ENCODE measurements at places on chromosomes 7 and 10.

DNA sequence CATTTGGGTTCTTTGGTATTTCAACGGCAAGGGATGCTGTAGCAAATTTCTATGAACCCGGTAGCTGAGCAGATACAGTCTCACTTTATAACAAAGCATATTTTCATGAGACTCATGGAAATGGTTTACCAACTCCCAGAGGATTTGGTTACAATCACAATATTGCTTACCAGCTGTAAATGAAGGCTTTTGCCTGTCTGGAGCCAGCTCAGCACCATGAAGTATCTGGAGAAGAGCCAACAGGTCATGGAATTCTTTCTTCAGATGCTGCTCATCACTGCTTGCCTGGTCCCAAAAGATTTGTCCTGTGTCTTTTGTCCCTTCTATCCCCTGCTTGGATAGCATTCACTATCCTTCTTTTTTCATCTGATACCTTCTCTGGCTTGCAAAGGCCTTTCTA, 316.9 kb upstream of the PHYHIPL start:
- no peak for DNase-seq

DNA sequence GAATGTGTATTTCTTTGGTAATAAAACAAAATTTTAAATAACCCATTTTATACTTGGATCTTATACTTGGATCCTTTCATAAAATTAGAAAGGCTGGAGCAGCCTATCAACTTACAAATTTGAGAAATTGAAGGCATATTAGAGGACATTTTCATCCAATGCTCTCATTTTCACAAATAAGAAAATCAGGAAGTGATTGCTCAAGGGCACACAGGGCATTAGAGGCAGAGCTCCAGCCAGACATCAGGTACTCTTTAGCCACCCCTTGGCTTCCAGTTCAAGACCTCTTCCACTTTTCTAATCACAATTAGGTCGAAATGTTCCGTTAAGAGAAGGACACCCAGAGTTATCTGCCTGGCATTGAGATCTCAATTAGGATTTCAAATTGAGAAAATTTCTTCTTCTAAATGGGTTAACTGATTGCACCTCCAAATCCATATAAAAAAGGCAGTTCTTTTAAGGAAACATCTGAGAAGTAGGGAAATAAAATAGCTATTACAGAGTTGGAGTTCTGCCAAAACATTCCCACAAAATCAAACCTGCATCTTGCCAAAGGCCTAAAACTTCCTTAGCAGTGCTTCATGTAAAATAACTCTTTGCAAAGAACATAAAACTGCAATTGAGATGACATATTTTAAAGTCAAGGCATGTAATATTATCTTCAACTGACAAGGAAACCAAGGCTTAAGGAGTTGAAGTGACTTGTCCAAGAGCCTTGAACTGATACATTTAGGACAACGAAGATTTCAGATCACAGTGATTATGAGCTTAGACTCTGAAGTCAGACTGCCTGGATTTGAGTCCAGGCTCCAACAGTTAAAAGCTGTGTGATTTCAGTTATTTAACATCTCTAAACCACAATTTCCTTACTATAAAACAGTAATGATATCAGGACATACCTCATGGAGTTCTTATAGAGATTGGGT, 2.4 kb downstream of the ACTA2 start:
- no peak for DNase-seq

GRCh38 chr7:141674171-141674671, 27.7 kb downstream of the DENND11 start:
- no peak for DNase-seq

DNA sequence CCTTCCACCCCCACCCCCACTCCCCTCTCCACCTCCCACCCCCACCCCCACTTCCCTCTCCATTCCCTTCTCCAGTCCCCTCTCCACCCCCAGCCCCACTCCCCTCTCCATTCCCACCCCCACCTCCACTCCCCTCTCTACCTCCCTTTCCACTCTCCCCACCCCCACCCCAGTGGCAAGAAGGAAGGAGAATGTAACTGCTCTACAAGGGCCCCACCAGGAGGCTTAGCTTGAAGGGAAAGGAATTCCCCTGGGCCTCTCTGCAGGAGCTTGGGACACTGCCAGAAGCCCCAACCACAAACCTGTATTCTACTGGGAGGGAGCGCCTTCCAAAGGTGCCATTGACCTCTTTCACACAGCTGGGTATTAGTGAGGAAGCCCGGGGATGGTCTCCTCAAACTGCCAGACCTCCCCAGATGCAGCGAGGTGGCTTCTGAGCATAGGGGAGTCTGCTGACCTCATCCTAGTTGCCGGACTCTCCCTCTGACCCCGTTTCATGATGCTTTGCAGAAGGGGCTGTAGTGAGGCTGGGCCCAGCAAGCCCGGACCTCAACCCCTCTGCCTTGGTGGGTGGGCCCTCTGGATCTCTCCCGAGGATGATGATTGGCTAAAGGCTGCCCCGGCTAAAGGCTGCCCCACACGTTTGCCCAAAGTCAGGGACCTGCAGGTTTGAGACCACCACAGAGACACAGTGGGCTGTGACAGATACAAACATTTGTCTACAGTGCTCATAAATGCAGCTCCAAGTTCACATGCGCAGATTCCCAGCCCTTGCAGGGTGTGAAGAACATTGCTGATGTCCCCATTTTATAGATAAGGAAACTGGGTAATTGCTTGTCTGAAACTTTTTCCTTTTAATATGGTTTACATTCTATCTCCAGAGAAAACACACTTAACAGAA, 2.9 kb downstream of the DEPP1 start:
- DNase-seq = no peak

GRCh38 chr7:29270594-29271318, 76.2 kb downstream of the CHN2 start:
- DNase-seq = no peak

DNA sequence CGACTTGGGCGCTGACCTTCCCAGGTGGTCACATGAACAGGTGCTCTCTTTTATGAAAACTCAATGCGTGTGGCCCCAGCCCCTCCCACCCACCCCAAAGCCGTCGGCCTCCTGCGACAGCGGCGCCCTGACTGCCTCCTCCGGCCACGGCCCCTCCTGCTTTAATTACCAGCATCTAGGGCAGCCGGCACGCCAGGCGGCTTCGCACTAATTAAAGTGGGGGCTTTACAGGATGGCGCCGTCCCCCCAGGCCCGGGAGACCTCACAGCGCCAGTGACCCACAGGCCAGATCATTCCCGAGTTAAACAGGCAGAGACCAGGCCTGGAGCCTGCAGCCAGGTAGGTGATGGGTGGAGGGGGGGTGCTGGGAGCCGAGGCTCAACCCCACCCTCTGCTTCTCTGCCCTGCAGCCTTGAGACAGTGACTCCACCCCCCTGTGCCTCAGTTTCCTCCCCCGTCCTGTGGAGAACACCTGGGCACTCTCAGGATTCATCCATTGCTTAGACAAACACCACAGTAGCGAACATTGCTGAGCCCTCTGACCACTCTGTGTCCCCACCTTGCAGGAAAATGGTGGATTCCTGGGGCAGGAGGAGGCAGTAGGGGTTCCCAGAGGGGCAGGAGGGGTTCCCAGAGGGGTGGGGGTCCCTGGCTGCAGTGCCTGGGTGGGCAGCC, 100.8 kb downstream of the MICALL2 start:
- DNase-seq = no peak

DNA sequence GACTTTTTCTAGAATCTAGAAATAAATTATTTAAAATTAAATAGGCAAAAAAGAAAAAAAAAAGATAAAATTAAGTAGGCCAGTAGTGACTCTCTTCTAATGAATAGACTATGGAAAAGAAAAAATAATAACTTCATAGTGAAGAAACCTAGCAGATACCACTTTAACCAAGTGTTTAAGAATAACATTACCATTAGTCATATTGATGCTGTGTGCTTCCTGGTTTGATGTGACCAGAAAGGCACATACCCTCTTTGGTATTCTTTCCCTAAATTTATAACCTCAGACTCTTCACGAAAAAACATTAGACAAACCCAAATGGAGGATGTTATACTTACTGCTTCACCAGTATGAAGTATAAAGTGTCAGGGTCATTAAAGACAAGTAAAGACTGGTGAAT, 42.6 kb downstream of the KIF20B start:
- DNase-seq = no peak

DNA sequence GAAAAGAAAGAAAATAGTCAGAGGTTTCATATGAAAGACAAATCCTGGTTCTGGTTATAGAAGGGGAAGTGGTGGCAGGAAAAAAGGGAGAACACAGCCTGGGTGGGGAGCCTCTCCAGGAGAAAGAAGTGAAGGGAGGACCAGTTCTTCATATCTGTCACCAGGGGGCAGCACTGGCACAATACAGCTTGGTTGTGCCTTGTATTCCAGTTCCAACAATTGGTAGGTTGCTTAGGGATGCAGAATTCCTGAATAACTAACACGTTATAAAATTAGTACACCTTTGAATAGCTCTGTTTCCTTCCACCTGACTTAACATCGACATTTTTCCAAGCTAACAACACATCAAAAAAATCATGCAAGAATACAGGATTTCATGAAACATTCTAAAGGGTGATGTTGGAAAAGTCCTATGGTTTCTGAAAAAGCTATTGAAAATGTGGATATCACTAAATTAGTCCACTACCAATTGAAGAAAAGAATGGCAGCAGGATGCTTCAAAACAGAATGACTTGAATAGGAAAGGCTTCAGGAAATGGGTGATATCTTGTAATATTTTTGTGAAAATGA, 52.9 kb downstream of the CYP26A1 start:
- DNase-seq = no peak

GRCh38 chr7:130789436-130789835, 55.4 kb upstream of the KLF14 start:
- DNase-seq = no peak

- no peak for DNase-seq
Observed at GRCh38 chr10:102117391-102118159, 2.6 kb downstream of the LDB1 start.

- DNase-seq = no peak
Observed at GRCh38 chr7:2097492-2097891, 135.3 kb downstream of the MAD1L1 start.

DNA sequence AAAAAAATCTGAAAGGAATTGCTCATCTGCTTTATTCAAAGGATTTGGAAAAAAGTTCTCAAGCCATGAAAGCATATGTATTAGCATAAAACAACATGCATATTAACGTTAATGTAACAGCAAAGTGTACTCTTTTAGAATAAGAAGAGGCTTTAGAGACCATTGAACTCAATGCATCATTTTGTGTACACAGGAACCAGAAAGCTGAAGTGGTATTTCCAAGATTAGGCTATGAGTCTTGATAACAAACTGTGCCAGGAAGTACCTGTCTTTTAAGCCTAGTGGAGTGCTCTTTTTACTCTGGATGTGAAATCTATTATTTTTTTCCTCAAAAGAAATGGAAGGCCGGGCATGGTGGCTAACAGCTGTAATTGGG, 164.2 kb downstream of the THSD7A start:
- DNase-seq = no peak

DNA sequence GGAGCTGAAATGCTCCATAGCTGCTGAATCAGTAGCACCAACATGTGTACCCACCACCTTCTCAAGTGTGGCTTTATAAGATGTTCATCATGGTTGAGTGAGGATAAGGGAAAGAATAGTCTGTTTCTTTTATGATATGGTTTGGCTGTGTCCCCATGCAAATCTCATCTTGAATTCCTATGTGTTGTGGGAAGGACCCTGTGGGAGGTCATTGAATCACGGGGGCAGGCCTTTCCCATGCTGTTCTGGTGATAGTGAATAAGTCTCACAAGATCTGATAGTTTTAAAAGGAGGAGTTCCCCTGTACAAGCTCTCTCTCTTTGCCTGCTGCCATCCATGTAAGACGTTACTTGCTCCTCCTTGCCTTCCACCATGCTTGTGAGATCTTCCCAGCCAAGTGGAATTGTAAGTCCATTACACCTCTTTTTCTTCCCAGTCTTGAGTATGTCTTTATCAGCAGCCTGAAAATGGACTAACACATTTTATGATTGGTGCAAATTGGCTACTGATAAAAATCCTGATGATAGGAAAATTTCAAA, 799.9 kb downstream of the TNS3 start:
- no peak for DNase-seq

DNA sequence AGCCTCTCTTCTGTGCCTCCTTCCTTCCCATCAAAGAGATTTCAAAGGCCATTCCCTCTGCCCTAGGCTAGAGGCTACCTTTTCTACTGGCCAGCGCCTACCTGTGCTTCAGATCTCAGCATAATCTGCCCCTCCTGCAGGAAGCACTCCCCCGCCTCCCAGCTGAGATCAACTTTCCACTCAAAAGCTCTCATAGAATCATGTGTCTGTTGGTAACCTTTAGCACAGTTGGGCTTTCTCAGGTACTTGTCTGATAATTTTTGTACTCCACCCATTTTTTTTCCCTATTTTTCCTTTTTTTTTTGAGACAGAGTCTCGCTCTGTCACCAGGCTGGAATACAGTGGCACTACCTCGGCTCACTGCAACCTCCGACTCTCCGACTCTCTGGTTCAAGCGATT, 231.0 kb upstream of the PRSS58 start:
- no peak for DNase-seq
